CD4-positive, CD25-positive, alpha-beta regulatory T cell (primary cell): ENCODE measurements at places on chromosomes 16 and 17. TPM values are rescaled to one million over a fixed set of nuclear protein-coding genes. Genes with fewer than 3 reads are reported as not detected.

Gene TMEM98
- total RNA-seq, result not detected

Gene ARL5C
- not detected for total RNA-seq

Gene SMTNL2
- total RNA-seq, result not detected

Gene KLHDC4
- total RNA-seq, result 104 TPM

Gene NUDT7
- 4.8 TPM for total RNA-seq

Gene DDX42
- total RNA-seq, result 94.3 TPM

Gene CD68
- total RNA-seq, result 0.25 TPM

Gene SLC16A13
- total RNA-seq, result 3.8 TPM

Gene CACNG3
- not detected for total RNA-seq

Gene EZH1
- total RNA-seq, result 123 TPM

Gene MYO15B
- total RNA-seq, result 117 TPM

Gene ABCA10
- 2.4 TPM for total RNA-seq

Gene CTRB1
- not detected for total RNA-seq

Gene SLX4
- 5.4 TPM for total RNA-seq

Gene GDPD1
- total RNA-seq, result 2.9 TPM

Gene CIBAR2
- not detected for total RNA-seq

Gene WFDC1
- not detected for total RNA-seq

Gene ATXN2L
- total RNA-seq, result 342 TPM

Gene NOD2
- total RNA-seq, result 11.7 TPM

Gene GCGR
- not detected for total RNA-seq

Gene GNPTG
- total RNA-seq, result 44.1 TPM

Gene ZNF287
- total RNA-seq, result 5.4 TPM

Gene ST6GALNAC1
- total RNA-seq, result 8.5 TPM

Gene CD300LD
- not detected for total RNA-seq

Gene GP1BA
- total RNA-seq, result 1.9 TPM

Gene CDRT15L2
- not detected for total RNA-seq

Gene MRPL28
- total RNA-seq, result 37.8 TPM

Gene ZSCAN10
- total RNA-seq, result 0.81 TPM

Gene KRT33B
- not detected for total RNA-seq
